ENCODE measurements at places on chromosomes 5 and 9.

DNA sequence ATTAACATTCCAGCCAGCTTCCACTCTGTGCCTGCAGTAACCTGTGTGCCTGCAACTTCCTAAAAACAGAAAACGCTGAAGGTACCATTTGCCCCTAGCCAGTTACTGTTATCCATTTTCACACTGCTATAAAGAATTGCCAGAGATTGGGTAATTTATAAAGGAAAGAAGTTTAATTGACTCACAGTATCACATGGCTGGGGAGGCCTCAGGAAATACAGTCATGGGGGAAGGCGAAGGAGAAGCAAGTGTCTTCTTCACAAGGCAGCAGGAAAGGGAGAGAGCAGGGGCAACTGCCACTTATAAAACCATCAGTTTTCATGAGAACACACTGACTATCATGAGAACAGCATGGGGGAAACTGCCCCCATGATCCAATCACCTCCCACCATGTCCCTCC, 31.2 kb downstream of the PTCD2 start:
- no peak for DNase-seq

GRCh38 chr9:137159105-137160053, 10.5 kb downstream of the LRRC26 start:
- no peak for DNase-seq

DNA sequence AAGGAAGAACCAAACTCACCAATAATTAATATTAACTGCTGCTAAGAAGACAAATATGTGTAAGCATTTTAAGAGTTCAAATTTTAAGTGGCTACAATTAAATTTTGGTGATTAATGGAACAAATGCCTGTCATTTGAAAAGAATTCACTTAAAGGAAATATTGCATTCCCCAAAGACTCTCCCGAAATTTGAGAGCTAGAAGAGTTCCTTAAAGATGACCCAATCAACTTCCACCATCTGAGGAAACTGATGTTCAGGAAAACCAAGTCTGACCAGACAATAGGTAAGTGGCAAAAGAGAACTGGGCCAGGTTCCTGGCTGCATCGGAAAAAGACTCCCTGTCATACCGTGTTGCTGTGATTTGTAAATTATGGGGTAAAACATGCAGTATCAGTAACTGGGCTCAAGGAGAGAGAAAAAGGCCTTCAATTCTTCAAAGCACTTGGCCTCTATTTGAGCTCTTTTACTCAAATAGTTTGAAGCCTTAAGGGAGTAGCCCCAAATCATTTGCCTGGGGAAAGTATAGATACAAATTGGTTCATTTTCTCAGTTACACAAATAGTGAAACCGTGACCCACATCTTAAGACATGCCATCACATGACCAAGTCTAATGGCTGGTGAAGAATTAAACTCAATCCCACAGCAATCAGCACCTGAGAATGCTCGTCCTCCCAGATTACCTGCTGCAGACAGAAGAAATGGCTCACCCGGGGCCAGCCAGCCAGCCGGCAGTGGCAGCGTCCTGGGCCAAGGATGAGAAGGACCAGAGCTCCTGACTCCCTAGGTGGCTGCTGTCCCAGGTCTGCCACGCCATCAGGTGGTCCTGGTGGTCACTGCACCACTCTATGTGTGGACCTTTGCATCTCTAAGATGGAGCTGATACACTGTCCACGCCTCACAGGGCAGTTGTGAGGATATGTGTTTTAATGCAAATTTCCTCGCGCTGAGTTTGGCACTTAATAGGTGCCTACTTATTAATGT, 162.9 kb downstream of the TTLL11 start:
- no peak for DNase-seq

DNA sequence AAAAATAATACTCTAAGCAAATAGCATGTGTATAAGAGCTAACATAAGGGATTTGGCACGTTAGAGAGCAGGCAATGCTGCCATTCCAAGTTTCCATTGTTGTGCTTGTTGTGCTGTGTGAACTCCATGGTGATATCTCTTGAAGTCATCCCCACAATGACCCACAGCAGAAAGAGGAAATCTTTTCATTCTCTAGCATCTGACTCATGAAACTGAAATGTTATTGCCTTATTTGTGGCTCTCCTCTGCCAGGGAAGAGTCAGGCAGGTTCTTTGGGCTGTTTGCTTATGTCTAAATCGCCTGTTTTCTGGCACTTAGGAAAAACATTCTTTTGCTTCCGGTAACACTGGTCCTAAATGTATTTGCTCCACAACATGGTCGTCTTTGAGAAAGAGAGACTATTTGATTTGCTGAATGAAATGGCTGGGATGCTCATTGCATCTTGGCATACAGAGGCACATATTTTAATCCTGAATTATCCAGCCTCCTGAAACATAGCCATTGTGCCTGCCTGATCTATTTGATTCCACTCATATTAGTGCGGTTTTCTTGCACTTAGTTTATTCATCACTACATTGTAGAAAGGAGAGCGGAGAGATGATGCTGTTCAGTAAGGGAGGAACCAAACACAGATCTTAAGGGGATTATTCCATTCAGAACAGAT, 188.8 kb downstream of the CSNK1G3 start:
- DNase-seq, result peak; percentile 70

DNA sequence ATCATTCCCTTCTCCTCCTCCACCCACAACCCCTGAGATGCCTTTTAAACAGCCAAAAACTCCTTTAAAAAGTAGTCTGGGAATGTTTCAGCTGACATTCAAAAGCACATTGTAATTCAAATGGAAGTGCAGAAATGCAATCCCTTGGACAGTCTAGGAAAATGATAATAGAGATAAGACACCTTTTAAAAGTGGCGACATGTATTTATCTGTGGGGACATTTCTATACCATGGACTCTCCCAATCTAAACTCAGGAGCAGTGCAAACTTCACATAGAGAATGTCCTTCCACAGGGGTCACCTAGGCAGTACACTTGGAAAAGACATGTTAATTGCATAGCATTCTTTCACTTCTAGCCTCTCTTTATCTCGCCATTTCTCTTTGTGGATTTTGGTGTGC, 33.0 kb downstream of the TRIM32 start:
- DNase-seq, result no peak

DNA sequence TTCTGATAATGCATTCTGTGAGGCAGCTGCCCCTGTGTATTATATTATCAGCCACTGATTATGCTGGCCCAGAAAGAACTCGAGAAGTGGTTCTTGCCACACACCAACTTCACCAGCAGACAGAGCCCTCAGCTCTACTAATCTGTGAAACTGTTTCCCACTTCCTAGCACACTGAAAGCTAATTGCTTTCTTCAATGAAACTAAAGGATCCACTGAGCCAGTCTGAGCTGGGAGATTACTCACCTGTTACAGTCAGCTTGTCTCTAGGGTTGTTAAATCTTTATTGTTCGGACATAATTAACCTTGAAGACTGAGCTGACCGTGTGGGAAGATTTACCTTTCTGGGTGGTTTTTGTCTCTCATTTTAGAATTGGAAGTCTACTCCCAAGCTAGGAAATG, 263.2 kb downstream of the KCTD16 start:
- DNase-seq, result no peak

GRCh38 chr5:113612060-113612496, 98.6 kb downstream of the YTHDC2 start:
- DNase-seq, result no peak

- no peak for DNase-seq
Measured at GRCh38 chr9:12699529-12699928, 6.3 kb downstream of the TYRP1 start.

- DNase-seq, result no peak
Measured at GRCh38 chr9:10566848-10567247, 46.0 kb downstream of the PTPRD start.

DNA sequence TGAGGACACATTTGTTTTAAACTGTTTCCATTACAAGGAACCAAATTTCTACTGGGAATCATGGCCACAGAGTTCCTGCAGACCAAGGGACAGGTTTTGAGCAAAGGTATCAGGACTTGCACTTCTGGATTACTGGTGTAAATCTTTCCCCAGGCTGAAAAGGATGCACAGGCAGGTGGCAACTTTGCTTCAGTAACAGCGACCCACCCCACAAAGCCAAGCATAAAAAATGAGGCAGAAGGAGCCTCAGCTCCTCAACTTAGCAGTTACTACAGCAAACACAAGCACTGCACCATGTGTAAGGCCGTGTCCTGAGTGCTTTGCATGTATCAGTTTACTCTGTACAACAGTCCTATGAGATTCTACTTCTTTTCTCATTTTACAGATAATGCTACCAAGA, 251.9 kb downstream of the EBF1 start:
- DNase-seq, result no peak

DNA sequence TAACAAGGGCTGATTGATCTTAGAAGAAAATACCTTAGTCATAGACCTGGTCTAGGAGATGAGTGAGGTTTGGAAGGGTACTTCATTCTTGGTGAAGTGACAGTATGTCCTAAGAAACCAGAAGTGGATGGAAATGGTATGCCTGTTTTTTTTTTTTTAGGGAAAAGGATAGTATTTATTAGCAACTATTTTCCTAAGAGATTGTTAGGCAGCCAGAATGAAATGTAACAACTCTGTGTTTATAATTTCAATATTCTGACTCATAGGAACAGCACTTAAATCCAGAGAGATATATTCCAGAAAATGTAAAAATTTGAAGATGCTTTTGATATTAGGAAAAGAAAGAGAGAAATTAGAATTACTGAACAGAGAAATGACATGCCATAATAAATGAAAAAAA, 21.2 kb upstream of the ARL14EPL start:
- no peak for DNase-seq

GRCh38 chr9:34547960-34548611, 25.3 kb upstream of the ENHO start:
- peak; percentile 88 for DNase-seq

- peak; percentile 66 for DNase-seq
Measured at GRCh38 chr5:142716963-142717362, 31.1 kb upstream of the FGF1 start.

DNA sequence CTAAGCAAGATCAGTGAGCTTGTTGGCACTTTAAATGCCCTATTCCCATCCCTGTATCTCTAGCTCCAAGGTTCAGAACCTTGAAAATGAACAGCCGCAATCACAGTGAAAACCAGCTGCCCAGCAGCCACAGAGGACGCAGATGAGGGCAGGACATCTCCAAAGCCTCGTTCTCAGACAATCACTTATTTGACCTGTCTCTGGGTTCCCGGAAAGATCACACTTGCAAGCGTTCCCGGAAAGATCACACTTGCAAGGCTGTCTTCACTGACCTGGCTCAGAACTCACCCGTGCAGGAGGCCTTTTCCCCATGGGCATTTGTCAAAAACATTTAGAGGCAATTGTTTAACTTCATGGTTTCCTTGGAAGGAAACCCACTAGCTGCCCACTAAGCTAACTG, 25.7 kb downstream of the IPPK start:
- DNase-seq, result no peak

GRCh38 chr5:136062366-136063274, 33.8 kb downstream of the TGFBI start:
- no peak for DNase-seq

DNA sequence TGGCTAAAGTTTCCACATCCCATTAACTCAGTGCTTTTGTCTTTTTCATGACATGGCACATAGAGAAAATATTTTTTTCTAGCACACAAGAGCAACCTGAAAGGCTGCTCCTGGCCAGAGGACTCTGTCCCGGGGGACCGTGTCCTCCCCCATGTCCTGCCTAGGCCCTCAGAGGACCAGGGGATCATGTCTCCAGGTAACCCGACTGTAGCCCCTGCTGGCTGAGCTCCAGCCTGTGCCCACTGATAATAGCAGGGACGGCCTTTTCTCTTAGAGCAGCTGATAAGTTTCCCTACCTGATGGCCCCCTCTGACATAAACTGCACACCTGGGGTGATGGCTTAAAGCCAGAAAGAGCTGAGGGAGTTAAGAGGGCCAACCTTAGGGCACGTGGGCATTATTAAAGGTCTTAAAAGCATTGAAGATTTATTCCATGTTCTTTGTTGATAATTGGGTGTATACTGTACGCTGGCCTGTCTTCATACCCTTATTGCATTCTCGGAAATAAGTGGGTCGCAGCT, 5.9 kb downstream of the HDHD3 start:
- no peak for DNase-seq

DNA sequence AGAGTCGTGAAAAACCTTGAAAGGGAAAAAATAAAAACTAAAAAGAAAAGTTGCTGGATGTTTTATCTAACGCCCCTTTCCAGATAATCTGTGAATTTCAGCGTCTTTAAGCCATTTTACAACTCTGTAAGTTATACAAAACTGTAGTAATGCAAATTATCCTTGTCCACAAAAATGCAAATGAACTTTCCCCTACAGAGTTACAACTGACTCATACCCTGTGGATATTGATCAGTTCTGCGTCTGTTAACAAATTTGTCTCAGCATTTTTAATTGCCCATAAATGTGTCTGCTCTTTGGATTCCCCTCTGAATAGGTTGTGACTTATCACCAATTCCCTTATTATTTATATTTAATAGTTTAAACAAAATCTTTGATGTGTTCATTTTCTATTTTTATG, 105.9 kb upstream of the PRLR start:
- no peak for DNase-seq

DNA sequence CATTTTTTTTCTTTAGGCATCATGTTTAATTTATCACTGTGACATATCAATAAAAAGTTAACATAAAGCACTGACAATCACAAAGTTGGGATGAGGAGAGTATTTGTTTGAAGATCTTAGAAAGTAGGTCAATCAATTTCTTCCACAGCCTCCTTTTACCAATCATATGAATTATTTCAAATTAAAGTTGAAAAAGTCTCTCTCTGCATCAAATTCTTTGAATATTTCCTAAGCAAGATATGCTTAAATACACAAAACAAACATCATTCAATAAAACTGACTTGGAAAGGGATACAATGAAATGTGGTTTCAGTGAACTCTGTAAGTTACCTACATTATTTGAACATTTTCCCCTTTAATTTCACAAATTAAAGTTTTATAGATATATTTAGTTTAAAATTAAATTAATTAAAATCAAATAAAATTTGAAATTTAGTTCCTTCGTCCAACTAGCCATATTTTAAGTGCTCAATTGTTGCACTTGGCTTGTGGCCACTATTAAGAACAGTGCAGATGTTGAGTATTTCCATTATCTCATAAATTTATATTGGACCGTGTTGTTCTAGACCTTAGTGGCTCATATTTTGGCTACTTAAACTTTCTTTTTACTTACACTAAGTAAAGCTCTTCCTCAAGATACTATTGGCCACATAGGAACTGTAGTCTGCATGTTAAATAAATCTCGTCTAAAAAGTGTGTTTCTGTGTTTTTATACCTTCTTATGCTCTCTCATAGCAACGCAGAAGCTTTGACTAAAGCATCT, 949.7 kb upstream of the NUDT12 start:
- no peak for DNase-seq

DNA sequence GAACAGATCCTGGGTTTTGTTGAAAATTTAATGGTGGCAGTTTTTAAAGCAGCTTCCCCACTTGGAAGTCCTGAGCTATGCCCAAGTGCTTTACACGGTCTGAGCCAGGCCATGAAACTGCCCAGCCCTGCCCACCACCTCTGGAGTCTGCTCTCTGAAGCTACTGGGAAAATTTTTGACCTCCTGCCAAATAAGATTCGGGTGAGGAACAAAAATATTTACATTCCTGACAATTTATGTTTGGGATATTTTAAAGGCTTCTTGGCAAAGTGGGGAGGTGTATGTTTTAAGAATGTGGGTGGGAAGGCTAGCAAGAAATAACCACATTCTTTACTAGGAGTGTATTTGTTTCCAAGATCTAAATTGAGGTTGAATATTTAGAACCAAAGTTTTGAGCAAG, 50.0 kb downstream of the HACD4 start:
- no peak for DNase-seq
